Fibroblast of villous mesenchyme (primary cell): ENCODE measurements at places on chromosomes 4 and X. TPM values are rescaled to one million over a fixed set of nuclear protein-coding genes. Genes with fewer than 3 reads are reported as not detected.

The GC gene
- not detected in 2 replicates for total RNA-seq

The MAGEB10 gene
- not detected in 2 replicates for total RNA-seq

The P2RY4 gene
- not detected in 2 replicates for total RNA-seq

The CXCL6 gene
- 0.64 and 4.7 TPM in 2 replicates for total RNA-seq

The SMARCA1 gene
- total RNA-seq = 64.7 and 93.3 TPM in 2 replicates

The TRPC5OS gene
- not detected in 2 replicates for total RNA-seq

The FSTL5 gene
- total RNA-seq = 0.32 TPM in 1 of 2 replicates, not detected in the other

The TMEM255A gene
- under 0.01 TPM in 1 of 2 replicates, not detected in the other for total RNA-seq

The MFAP3L gene
- total RNA-seq = 0.86 and 1.3 TPM in 2 replicates

The GJB1 gene
- total RNA-seq = not detected in 2 replicates

The TSPAN6 gene
- total RNA-seq = 30.0 and 44.5 TPM in 2 replicates

The UGT2A1 gene
- not detected in 2 replicates for total RNA-seq

The HMX1 gene
- not detected in 2 replicates for total RNA-seq

The FATE1 gene
- total RNA-seq = not detected in 2 replicates

The MBNL3 gene
- total RNA-seq = 3.9 and 4.3 TPM in 2 replicates

The TLL1 gene
- total RNA-seq = 2.6 and 19.0 TPM in 2 replicates

The LNX1 gene
- 0.43 and 1.3 TPM in 2 replicates for total RNA-seq
